Activated gamma-delta T cell treated with Interleukin-2 at 50 U/mL for 16 hours (primary cell): ENCODE measurements at places on chromosomes 7 and 10.

DNA sequence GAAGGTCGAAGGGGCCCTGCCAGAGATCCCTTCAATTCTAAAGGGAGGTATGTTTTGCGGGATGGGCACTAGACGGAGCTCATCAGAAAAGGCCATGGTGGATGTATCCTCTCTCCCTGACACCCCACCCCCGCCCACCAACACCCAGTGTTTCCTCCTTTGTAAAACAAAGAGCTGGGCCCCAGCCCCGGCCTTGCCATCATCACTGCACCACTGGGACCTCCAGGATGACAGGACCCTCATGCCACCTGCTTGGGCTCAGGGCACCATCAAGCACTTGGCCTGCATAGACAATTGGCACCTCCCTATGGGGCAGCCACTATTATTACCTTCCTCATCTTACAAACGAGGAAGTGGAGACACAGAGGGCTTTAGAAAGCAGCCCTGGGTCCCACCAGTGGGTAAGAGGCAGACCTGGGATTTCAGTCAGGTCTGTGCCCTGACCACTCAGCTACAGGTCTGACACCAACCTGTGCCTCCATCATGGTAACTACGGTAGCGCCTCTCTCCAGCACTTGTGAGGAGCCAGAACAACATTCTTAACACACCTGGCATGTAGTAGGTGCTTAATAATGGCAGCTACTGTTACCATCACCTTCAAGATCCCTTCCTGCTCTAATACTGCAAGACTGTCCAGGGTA, 2.0 kb downstream of the CALML3 start:
- no peak for DNase-seq

DNA sequence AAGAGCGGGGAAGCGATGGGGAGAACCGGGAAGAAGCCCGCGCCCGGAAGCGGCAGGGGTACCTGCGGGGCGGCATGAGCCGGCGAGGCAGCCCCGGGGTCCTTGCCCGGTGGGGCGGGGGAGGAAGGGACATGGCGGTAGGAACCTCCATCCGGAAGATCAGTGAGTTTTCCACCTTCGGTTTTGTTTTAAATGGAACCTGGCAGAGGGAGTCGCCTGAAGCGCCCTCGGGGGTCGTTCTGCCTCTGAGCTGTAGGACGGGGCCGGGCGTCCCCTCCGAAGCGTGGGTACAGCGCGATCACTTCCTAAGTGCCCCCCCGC, 471 bp downstream of the PFKP start:
- DNase-seq, result no peak

GRCh38 chr10:31374146-31374696, 55.2 kb downstream of the ZEB1 start:
- no peak for DNase-seq

DNA sequence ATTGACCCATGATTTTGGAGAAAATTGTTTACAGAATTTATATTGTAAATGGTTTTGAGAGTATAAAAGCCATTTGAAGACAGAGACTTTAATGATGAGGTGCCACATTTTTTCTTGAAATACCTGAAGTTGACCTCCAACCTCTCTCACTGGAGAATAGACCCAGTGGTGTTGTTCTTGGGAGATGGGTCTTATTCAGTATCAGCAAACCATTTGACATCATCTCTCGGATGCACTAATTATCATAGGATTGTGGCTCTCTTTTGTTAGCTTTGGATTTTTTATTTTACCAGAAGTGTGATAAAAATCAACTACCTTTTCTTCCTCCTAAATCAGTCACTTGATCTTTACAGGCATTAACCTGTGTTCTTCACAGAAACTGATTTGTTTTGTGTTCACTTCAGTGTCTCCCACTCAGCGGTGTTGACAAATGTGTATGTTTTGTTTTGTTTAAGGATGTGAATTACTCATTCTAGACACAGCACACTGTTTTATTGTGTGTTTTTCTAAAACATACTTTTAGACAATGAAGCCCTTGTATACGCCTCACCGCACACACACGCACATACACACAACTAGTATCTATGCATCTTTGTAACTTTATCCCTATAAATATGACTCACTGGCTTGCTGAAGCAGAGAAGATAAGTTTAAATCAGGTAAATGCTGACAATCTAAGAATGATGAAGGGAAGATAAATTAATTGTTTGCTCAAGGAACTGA, 455.6 kb downstream of the INHBA start:
- DNase-seq, result no peak

GRCh38 chr10:34437906-34438305, 377.2 kb downstream of the PARD3 start:
- no peak for DNase-seq
